Fibroblast of skin of right biceps (primary cell): ENCODE measurements at places on chromosomes 7 and 10.

- no peak for DNase-seq
Measured at GRCh38 chr10:124158592-124158991, 65.2 kb upstream of the CHST15 start.

- no peak for DNase-seq
Measured at GRCh38 chr7:47191876-47192291, 390.0 kb downstream of the TNS3 start.

GRCh38 chr10:8297959-8298358, 243.5 kb downstream of the GATA3 start:
- no peak for DNase-seq

DNA sequence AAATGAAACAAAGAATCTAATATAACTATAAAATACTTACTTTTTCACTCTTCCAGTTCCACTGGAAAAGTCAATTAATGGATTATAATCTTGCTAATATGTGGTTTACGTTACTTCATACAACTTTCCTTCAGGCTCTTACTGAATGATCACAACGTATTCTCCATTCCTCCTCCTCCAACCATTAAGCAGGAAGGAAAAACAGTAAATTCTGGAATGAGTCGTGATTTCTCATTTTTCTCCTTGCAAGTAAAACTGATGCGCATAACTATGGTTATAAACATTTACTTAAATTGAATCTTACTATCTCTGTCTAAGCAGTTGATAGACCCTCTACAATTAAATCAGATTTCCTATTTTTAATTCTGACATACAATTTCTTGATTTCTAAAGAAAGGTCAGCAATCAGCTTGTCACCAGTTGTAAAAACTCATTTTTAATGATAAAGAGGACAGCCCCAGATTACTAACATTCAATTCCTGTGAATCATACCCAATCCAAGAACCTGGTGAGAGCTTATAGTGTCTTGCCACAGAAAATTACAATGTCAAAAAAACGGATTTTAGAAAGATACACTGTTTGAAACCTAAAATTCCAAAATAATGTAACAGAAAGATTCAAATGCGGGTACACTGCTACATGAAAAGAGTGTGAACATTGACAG, 64.3 kb downstream of the EZH2 start:
- DNase-seq, result peak; percentile 65

DNA sequence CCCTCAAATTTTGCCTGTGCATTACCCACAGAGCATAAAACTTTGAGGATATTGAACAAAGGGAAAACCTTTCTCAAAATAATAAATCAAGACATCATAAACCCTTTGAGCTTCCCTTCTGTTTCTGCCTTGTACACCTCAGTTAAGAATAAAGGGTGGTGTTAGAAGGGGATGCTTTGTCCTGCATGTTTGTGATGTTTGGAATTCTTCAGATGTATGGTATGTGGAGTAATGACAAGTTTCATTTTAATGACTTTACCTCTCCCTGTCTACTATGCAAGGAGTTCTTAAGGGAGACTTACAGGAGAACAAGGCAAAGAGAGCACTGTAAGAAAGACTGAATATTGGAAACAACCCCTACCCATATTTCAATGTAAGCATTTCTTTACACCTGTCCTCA, 99.2 kb downstream of the HECW1 start:
- DNase-seq, result peak; percentile 53

DNA sequence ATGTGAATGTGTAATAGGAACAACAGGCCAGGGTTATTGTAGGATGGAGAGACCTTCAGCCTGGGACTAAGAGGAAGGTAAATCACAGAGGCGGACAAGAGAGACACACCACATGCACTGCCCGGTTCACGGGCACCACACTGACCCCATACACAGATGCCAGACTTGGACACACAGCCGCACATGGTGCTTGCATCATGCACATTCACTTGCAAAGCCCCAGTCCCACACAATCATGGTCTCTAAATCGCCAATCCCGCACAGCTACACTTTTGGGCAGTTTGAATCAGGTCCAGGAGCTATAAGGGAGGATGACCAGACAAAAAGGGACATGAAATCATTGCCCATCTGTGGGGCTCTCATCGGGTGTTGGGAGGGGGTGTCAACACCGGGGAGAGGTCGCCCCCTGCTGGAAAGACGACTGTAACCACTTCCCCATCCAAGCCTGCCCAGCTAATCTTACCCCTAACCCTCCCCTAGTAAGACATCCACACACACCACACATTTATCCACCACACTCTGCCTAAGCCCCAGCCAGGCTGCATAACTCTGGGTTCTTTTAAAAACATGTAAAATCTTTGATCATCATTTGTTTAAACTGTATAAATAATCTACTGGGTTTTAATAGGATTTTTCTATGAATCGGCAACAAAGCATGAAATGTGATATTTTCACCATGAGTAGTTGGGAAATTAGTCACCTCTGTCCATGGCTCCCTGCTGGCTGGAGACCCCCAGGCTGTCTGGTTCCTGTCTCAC, 40.5 kb upstream of the SLF2 start:
- DNase-seq, result peak; percentile 83

- DNase-seq, result peak; percentile 95
Measured at GRCh38 chr10:110501142-110501937, 3.6 kb downstream of the DUSP5 start.

GRCh38 chr10:131013281-131013912, 298.1 kb downstream of the TCERG1L start:
- no peak for DNase-seq

DNA sequence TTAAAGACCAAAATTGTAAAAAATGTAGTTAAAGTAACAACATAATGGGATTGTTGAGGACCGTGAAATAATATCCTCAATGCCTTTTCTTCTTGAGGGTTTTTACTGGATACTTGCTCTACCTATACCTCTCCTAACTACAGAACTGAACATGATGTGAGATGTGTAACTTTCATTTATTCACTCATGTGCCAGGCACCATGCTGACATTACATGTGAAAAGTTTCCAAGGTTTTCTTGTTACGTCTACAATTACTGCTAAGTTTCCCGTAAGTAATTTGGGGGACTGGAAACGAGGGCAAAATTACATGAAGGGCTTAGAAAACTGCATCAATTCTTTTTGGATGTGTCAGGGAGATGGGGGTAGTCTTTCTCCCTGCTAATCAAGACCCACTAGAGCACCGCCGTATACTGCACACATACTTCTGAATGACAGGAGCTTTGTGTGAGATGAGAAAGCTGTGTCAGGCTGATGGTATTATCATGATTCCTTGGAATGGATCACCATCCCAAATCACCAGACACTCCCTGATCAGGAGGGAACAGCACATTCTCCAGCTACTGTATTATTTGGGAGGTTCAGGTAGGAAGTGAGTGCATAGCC, 41.8 kb downstream of the PTPRZ1 start:
- no peak for DNase-seq

DNA sequence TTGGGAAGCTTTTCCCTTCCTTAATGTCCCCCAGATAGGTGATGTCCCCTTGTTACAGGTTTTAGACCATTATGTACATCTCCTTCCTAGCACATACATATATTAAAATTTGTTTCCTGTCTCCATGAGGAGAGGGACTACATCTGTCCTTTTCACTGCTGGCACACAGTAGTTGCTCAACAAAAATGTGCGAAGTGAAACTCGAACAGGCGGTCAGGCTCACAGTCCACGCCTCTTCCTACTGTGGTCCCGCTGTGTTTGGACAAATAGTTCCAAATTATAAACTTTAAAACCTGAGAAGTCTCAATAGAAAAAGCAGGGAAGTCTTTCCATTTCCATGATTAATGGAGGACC, 1.2 kb upstream of the HHEX start:
- DNase-seq, result no peak

DNA sequence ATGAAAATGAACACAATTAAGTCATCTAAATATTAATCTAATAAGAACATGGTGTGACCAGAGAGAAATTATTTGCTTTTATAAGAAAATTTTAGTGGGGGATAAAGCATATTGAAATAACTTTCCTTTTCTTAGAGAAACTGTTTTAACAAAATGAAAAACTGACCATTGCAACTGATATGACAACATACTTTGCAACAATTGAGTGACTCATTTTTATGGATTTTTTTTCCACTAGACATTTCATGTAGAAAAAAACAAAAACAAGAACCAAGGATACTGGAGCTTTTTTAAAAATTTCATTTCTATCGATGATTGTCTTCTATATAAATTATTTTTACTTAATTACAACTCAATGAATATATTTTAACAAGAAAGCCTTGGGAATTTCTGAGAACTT, 90.0 kb downstream of the C1GALT1 start:
- DNase-seq, result no peak

- DNase-seq, result peak; percentile 55
Measured at GRCh38 chr7:120272261-120272660, 714 bp upstream of the KCND2 start.

- no peak for DNase-seq
Measured at GRCh38 chr10:13649844-13650520, 63.2 kb downstream of the PRPF18 start.

DNA sequence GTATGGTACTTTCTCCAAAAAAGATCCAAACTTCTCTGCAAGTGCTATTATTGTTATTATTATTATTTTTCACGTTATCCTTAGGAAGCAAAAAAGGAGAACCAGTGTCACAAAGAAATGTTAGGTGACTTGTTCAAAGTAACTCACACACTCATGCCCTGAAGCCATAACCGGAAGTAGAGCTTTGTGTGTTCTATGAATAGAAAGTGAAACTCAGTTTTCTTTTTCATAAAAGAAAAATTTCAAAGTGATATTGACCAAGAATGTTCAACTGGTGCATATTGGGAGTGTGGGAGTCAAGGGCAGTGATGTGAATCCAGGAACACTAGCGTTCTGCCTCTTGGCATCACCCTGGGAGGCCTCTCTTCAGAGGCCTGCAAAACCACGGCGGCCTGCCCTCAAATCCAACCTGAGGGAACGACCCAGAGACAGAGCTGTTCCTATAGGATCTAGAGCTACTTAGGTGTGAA, 106.1 kb downstream of the PRKCQ start:
- DNase-seq, result no peak

- DNase-seq, result no peak
Measured at GRCh38 chr10:62482581-62482980, 108.4 kb downstream of the ZNF365 start.

DNA sequence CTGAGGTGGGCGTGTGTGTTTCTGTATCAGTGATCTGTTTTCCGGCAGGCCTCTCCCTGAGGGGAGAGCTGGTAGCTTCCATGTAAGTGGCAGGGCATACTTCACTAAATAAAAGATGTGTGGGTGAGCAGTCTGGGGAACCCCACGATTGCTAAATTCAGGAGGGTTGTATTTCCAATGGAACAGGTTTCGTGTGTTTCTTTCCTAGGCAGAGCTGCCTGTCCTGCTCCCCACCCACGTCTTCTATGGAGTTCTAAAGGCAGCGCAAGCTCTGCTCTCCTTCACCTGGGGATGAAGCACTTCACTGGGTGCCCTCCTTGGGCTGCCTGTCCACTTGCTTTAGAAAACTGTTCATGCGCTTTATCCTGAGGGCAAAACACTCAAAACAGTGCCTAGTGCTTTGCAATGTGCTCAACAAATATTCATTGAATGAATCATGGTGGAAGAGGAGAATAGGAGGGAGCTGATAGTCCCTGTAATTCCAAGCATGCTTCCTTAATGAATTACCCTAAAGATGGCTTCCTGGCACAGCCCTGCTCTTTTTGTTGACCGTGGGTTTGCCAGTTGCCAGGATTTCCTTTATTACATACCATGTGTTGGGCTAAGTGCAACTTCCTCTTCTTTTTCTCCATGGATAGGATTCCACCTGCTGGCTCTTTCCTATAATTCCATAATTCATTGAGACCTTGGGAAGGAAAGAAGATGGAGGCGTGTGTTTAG, 50.6 kb upstream of the SRPK2 start:
- peak; percentile 90 for DNase-seq

DNA sequence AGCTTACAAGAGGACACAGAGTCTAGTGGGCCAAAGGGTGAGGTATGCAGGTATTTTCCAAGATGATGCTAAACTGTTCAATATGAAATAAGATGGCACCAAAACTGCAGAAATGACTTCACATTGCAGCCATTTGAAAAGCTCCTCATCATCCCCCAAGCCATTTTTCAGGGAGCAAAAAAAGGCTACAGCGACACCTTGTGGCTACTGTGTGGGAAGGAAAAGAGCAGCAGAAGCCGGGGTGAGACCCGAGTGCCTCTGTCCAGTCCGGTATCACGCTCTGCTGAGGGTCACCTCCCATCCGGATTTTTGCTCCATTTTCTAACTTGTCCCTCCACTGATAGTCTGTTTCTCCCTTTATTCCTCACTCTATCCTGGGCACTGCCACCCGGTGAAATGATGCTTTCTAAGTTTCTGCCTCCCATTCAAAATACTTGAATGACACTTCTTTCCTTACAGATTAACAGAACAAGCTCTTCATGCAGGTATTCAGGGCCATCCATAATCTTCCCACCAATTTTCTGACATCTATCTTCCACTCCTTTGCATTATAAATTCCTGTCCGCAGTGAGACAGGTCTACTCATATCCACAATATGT, 220.2 kb downstream of the DGKI start:
- peak; percentile 57 for DNase-seq

DNA sequence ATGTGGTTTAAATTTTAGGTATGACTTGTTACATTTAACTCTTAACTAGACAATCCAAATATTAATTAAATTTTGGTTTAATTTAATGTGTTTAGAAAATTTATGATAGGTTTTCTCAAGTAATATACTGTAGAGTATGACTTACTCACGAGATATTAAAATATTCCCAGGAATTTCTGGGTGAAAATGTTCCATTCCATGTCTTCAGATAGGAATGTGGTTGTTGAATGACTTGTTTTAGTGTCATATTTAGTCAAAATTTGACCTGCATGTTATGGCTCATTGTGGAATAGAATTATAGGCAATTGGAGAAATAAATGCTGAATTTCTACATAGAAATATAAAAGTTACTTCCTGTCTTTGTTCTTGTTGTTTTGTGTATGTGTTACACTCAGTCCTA, 46.7 kb downstream of the SHOC2 start:
- peak; percentile 41 for DNase-seq

DNA sequence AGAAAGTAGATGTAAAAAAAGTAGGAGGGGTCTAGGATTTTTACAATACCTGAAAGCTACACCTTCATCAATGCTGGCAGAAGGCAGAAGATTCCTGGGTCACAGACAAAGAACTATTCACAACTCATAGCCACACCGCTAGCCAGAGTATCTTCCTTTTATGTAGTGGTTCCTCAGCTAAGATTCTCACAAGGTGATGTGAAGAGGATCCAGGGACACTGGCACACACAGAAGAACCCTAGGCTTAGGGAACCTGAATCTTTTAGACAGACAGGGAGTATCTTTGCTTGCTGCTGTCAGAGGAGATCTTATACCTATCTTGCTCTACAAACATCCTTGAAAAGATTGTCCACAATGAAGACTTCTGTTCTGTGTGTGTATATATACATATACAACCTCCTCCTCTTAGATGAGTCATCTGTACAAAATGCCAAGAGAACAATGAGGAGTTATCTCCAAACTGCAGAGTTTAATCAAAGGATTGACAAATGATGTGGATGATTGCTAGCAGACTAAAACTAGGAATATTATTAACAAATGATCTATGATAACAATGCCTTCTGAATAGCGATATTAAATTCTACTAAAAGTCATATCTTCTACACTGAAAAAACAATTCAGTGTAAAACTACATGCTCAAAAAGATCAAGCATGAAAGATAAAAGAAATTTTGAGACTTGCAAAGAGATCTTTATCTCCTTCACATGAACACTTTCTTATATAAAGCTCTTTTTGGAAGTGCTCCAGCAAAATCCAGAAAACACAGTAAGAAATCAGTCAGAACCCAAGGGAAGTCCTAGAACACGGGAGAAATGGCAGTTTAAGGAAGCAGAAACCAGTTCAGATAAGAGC, 409.3 kb downstream of the PARD3 start:
- DNase-seq, result peak; percentile 56
